NCI-H774 (cell line): ENCODE measurements at places on chromosomes 3 and 15.

- no peak for DNase-seq
Measured at GRCh38 chr3:9183011-9183410, 66.4 kb downstream of the SRGAP3 start.

- DNase-seq: no peak
Measured at GRCh38 chr3:190673148-190673547, 159.3 kb downstream of the IL1RAP start.

DNA sequence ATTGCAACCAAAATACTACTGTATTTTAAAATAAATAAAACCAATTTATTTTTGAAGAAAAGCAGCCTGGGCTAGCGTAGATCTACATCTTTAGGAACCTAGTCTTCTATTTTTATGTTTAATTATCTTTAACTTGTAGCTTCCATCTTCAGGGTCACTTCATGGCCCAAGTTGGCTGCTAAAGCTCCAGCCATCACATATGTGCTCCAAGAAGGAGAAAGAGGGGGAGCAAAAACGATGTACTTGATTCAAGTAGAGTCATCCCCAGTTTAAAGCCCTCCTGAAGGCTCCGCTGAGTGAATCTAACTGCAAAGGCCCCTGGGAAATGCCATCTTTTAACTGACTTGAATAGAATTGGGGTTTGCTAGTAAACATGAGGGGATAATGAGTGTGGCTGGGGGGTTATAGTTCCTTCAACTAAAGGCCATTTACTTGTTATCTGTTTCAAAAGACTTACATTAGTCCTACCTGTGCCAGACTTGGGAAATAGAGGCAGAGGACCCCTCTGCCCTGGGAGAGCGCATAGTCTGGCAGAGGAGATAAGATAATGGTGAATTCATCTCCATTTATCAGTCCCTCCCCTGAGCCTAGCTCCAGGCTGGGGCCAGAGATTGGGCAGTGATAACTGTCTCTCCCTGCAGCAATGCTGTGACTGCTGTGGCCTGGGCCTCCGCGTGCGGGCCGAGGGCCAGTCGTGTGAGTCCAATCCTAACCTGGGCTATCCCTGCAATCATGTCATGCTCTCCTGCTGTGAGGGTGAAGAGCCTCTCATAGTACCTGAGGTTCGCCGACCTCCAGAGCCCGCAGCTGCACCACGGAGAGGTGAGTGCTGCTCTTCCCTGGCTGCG, 64.6 kb downstream of the FBLN2 start:
- DNase-seq: no peak

DNA sequence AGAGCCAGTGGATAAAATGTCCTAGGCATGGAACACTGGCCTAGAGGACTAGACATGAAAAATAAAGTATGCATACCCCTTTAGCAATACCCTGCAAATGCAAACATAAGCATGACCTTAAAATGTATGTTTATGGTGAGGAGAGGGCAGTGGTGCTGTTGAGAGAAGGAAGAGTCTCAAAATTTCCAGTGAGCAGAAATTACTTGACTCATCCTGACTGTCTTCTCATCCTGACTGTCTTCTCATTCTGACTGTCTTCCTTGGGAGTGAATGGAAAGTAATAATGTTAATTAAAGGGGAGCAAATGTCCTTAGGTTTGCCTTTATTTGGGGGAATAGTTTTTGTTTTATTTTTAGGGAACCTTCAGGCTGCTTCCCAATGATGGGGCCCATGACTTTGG, 121.5 kb upstream of the GALNT15 start:
- DNase-seq: no peak

DNA sequence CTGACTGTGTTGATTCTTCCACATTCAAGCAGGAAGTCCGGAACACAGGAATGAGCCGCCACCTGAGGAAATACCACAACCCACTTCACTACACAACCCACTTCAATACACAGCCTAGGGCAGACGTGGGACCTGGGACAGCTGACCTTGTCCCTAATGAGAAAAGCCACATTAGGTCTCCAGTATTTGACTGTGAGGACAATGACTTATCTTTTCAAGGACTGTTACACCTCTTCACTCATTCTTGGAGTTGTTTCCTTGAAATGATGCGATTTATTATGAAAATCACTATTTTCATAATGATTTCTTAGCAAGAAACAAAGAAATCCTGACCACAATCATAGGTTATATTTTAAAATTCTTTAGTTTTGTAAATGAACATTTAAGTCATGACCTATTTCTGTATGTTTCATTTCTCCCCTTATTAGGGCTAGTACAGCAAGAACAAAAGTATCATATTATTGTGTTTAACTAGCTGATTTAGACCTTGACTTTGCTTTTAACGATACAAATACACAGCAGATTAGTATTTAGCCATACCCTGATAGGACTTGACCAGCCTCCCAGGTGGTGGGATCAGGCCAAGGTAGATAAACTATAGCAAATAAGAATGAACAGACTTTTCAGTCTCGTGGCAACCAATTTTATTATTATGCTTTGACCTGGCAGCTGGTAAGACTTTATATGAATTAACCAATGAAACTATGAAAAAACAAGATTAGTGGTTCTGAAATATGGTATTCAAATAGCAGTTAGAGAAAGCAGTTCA, 6.0 kb downstream of the RAB27A start:
- DNase-seq: no peak

DNA sequence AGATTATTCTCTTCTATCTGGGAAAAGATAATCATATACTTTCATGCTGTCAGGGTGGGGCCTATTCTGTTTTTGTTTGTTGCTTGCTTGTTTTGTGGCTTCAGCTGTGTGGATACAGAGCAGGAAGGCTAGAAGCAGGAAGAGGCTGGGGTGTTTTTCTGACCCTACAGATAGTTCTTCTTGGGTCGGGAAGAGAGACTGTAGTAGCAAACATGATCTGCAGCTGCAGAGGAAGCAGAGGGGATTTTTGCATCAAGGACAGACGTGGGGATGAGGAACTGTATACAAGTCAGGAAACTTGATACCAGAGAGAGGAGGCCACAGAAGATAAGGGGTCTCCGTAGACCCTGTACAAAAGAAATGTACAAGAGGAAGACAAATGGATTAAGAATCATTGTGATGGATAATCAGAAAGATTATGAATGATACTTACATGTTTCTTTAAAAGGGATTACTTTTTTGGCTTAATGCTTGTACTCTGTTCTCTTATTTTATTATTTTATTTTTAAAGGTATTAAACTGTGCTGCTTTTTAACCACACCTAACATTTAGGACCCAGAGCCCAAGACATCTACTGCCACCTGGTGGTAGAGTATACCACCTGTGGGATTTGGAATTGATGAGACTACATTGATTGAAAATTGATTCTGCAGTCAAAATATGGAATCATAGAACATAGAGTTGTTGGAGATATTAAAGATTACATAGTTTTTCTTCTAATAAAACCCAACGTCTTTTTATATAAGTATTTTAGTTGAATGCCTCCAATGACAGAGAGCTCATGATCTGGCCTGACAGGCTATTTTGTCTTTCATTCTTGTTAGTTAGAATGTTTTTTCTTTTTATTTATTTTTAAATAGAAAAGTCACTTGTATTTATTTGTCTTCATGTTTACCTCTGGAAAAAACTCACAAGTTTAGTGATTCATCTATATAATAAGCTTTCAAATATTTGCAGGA, 87.3 kb upstream of the ROPN1 start:
- no peak for DNase-seq

GRCh38 chr3:141508067-141508436, 21.2 kb downstream of the RASA2 start:
- no peak for DNase-seq

DNA sequence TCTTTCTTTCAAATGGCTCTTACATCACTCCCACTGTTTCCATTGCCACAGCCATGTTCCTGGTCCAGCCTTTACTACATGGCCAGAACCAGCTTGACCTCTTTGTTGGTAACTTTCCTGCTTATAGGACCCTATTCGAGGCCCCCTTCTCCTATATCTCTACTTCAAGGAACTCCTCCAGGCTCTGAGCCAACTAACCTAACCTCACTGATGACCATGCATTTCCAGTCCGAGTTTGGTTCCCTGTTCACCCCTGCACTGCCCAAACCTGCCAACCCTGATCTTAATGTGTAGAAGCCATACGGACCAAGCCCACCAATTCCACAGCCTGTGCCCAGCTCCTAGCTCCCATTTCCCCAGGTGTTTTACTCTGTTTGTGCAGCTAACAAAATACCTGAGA, 38.4 kb upstream of the TIPARP start:
- no peak for DNase-seq

DNA sequence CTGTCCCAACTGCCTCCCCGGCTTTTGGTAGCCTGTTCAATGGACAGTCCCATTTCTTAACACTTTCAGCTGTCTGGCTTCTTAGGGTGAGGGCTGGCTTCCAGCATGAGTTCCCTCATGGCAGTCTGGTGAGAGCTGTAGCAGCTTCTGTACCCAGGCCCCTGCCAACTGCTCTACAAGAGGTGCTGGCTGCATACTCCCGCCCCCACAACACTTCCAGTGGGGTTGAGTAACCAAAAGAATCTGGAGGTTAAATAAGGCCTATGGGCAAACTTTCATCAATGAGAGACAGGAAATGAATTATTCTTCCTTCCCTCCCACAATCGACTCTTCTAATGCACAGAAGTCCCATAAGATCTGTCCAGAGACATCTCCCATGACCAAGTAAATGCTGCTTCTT, 145.0 kb downstream of the NEK10 start:
- DNase-seq: no peak

DNA sequence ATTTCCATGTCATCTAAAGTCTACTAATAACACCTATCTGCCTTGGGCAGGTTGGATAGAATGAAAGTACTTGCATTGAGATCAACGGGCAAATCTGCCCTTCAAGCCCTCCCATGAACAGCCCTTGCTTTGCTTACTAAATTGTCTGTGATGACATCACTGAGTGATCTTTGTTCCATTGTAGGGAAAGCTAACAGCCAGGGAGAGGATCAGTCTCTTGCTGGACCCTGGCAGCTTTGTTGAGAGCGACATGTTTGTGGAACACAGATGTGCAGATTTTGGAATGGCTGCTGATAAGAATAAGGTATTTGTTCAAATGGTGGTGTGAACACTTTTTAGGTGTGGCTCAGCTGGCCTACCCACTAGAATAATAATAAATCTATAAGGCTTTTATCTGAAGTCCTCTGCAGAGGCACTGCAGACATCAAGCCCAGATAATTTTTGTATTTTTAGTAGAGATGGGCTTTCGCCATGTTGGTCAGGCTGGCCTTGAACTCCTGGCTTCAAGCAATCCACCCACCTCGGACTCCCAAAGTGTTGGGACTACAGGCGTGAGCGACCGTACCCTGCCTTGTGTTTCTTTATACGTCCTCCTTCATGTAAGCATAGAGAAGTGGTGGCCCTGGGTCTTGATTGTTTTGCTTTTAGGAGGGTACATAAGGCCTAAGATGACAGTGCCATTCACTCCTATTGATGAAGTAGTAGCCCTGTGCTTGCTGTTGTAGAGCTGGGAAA, 5.7 kb downstream of the PCCB start:
- DNase-seq: no peak

DNA sequence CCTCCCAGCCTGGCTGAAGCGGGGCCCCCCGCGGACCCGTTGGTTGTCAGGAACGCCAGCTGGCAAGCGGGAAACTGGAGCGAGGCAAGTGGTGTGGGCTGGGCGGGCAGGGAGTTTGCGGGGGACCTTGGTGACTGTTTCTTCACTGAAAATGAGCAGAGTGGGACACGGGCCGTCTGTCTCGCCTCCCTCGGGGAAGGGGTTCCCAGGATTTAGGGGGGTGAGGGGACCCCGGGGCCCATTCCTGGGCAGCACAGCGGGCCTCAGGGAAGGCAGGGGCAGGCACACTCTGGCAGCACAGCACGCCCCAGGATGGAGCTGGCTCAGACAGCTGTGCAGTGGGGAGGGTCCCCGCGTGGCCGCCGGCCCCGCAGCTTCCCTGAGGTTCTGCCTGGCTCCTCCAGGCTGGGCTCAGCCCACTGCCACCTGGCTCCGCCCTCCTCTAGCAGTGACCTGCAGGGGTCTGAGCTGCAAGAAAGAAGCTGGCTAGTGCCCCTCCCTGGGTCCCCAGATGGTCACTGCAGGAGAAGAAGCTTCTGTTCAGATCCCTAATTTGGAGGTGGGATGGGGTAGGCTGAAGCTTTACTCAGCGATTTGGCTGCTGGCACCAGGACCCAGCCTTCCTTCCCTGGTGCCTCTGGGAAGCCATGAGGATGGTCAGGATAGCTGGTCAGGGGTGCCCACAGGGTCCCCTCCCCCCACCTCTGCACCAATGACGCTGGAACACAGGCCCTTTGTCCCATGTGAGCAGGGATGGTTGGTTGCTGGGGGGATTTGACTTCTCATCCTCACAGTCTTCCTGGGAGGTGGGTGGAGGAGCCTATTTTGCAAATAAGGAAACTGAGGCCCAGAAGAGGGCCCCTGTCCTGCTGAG, 90.4 kb downstream of the TBC1D2B start:
- DNase-seq: no peak

- DNase-seq: no peak
Measured at GRCh38 chr3:66537735-66538134, 36.9 kb upstream of the LRIG1 start.

GRCh38 chr3:89851974-89852621, 744.7 kb downstream of the EPHA3 start:
- DNase-seq: no peak

DNA sequence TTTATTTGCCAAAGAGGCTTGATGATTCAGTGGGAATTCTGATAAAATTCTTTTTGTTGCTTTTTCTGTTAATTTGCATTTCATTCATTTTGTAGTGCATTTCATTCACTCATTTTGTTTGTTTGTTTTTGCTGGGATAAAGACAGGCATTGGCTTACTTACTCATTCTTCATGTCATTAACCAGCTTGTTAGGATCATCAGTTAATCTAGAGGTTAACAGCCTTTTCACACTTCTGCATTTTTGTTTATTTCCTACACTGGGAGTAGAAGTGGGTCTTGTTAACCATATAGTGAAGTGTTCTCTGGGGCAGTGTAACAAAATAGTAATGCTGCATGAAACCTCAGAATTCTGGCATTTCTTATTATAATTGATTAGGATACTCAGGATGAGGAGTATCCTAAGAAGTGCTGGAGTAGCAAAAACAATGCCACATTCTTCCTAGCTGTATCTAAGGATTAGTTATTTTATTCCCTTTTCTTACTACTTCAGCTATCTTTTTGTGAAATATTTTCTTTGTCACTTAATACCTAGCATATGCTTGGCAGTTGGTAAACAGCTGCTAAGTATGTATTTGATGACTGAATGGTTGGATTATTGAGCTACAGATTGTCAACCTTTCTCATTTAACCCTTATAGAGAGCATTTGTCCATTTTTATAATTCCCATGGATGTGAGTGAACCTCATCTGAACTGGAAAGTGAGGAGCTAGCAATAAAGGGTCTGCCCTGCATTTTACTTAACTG, 135.7 kb upstream of the LRRFIP2 start:
- no peak for DNase-seq

GRCh38 chr3:172713316-172713715, 2.4 kb upstream of the NCEH1 start:
- no peak for DNase-seq

- peak; percentile 86 for DNase-seq
Measured at GRCh38 chr3:180252683-180253082, 215.9 kb upstream of the PEX5L start.
